ENCODE measurements at places on chromosomes 13 and 19. TPM values are rescaled to one million over a fixed set of nuclear protein-coding genes. Genes with fewer than 3 reads are reported as not detected.

DNA sequence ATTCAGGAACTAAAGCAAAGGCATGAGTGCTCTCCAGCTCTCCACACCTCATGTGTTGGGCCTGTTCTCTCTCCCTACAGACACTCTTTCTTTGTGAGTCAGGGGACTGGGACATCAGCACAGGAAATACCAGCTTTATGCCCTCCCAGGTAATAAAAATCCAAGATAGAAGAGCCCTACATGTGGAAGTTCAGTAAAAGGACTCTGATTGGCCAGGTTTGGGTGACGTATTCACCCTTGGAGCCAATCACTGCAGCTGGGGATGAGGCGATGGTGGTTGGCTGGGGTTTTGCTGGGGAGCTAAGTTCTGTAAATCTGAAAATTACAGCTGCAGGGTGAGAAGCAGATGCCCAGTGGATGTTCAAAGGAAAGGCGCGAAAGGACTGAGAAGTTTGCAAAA is 32.5 kb downstream of the CCDC70 start:
- no peak for DNase-seq

GRCh38 chr19:10852098-10852800 is 4.0 kb downstream of the C19orf38 start:
- peak; percentile 63 for DNase-seq

- peak; percentile 9 for DNase-seq
These were observed 487.8 kb downstream of the KCTD12 start for GRCh38 chr13:76398425-76398824.

GRCh38 chr19:33675501-33676124 is 53.9 kb downstream of the CHST8 start:
- DNase-seq = no peak

DNA sequence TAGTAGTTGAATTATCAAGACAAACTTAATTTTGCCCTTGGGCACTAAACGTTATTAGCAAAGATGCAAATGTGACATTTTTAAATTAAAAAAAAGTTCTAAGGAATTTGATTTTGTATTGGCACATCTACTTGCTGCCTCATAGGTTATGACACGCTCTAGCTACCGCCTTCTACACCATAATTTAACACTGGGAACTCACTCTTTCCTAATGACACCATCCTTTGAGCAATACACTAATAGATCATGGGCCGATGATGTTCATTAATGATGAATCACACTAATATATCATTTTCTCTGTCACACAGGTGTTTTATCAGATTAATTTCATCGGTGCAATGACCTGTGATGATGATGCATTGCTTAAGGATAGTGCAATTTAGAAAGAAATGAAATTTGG is 528.8 kb upstream of the PCDH9 start:
- DNase-seq = no peak

DNA sequence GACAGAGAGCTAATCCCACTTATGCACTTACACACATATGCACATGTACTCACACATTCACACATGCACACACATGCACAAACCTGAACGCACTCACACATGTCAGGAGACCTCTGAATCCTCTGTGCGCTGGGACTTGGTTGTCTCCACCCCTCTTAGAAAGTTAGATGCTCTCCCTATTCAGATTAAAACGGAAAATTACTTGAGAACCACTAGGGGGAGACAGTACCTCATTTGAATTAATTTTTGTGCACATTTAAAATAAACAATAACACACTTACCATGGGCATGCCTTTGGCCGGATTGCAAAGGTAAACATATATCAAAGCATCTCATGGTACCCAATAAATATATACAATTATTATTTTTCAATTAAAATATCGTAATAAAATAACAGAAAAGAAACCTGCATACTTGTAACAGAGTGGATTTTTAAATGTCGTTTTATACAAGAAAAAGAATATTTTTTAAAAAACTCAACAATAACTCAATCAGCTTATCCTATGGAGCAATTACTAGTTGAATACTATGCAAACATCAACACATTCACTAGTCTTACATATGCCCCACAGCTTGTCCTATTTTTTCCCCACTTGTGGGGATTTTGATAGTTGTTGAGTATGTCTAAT is 9.5 kb upstream of the LILRB4 start:
- DNase-seq = peak; percentile 19

- no peak for DNase-seq
These were observed 532.4 kb upstream of the SGCG start for GRCh38 chr13:22648320-22648801.

- DNase-seq = peak; percentile 5
These were observed 17.8 kb upstream of the EMC10 start for GRCh38 chr19:50458396-50459066.

- no peak for DNase-seq
These were observed 320.6 kb downstream of the FOXO1 start for GRCh38 chr13:40345654-40346372.

DNA sequence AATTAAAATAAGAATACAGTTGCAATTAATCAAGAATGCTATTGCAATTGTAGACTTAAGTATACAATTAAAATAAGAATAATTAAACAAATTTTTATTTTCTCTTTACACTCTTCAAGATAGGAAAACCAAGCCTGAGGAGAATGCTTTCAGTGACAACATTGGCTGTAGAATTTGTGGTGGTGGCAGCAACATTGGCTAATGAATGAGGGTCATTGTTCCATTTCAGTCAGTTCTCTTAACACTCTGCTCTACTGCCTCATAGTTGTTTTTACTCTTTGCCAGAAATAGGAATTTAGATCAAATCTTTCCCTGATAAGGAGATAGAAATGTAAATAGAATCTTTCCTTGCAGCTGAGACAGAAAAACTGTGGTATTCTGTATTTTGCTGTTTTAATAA is 391.6 kb downstream of the PCDH20 start:
- DNase-seq = no peak

GRCh38 chr13:20782116-20782708 is 8.5 kb upstream of the EEF1AKMT1 start:
- DNase-seq = no peak

DNA sequence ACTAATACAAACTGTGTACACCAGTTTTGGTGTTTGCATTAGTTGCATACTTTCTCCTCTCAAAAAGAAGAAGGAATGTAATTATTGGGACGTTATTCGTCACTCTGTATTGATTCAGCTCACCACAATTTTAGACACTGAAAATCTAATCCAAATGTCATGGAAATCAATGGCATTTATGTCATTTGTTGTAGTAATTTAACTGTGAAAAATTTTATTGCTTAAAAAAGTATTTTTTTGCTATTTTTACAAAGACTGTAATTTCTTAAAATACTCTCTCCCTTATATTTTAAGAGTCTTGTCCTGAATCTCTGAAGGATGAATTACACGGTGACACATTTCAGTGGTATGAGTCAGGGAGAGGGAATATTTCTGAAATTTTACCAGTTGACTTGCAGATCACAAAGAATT is 2117.6 kb downstream of the PCDH9 start:
- DNase-seq = no peak

- no peak for DNase-seq
These were observed 213.0 kb downstream of the ZIC5 start for GRCh38 chr13:99758460-99759162.

- DNase-seq = no peak
These were observed 9.8 kb downstream of the ATP4B start for GRCh38 chr13:113648216-113648610.

DNA sequence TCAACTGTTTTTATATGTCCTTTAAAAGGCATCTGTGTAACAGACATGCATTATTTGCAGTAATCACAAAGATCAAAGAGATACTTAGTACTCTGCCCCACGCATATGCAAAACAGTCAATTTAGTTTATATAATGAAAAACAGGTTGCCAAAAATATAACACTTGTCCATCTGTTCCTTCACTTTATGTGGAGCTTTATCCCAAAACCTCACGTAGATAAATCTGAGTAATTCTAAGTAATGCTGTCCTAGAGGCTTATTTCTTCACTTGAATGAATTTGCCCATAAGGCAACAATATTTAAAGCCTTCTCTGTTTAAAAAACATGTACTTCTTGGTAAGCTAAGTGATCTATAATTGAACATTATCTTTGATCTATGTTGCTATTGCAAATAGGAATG is 20.3 kb upstream of the SLITRK6 start:
- no peak for DNase-seq

GRCh38 chr13:78997902-78998629 is 339.1 kb upstream of the OBI1 start:
- DNase-seq = no peak

DNA sequence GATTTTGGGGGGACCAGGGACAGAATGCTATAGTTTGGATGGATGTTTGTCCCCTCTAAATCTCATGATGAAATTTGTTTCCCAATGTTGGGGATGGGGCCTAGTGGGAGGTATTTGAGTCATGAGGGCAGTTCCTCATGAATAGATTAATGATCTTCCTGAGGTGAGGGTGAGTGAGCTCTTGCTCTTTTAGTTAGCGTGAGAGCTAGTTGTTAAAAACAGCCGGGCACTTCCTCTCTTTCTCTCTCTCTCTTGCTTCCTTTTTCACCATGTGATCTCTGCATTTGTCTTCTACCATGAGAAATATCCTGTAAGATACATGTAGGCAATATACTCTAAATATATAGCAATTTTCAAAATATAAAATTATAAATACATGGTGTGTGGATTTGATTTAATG is 290.8 kb upstream of the PCDH9 start:
- DNase-seq = no peak

DNA sequence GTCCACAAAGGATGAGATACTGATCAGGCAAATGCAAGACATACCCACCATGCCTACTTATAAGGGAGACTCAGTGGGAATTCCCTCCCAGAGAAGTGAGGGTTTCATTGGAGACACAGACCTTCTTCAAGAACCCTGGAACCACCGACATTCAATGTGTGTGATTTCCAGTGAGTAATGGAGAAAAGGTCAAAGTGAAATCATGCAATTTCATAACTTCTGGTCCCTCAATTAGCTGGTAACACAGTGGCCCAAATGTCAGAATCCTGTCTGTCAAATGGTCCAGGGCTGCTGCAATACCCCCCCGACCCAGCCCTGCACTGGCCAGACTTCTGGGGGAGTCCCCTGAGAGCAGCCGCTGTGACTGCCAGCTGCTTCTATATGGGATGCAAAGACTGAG is 4.7 kb upstream of the METTL21C start:
- DNase-seq = no peak

- DNase-seq = no peak
These were observed 1.4 kb upstream of the FREM2 start for GRCh38 chr13:38685431-38685830.

- no peak for DNase-seq
These were observed 66.5 kb upstream of the ANKRD10 start for GRCh38 chr13:110981379-110981778.

- no peak for DNase-seq
These were observed 34.0 kb downstream of the GARRE1 start for GRCh38 chr19:34288381-34288780.

GRCh38 chr19:17325881-17326594 is 8.6 kb downstream of the ANO8 start:
- peak; percentile 36 for DNase-seq

- DNase-seq = no peak
These were observed 95.1 kb downstream of the C13orf42 start for GRCh38 chr13:51015973-51016372.

DNA sequence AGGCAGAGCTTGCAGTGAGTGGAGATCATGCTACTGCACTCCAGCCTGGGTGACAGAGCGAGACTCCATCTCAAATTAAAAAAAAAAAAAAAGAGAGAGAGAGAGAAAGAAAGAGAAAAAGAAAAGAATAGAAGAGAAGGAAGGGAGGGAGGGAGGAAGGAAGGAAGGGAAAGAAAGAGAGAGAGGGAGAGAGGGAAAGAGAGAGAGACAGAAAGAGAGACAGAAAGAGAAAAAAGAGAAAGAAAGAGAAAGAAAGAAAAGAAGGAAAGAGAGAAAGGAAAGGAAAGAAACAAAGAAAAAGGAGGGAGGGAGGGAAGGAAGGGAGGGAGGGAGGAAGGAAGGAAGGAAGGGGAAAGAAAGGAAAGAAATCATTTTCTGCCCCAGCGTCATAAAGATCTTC is 7.0 kb upstream of the UNC13A start:
- no peak for DNase-seq

DNA sequence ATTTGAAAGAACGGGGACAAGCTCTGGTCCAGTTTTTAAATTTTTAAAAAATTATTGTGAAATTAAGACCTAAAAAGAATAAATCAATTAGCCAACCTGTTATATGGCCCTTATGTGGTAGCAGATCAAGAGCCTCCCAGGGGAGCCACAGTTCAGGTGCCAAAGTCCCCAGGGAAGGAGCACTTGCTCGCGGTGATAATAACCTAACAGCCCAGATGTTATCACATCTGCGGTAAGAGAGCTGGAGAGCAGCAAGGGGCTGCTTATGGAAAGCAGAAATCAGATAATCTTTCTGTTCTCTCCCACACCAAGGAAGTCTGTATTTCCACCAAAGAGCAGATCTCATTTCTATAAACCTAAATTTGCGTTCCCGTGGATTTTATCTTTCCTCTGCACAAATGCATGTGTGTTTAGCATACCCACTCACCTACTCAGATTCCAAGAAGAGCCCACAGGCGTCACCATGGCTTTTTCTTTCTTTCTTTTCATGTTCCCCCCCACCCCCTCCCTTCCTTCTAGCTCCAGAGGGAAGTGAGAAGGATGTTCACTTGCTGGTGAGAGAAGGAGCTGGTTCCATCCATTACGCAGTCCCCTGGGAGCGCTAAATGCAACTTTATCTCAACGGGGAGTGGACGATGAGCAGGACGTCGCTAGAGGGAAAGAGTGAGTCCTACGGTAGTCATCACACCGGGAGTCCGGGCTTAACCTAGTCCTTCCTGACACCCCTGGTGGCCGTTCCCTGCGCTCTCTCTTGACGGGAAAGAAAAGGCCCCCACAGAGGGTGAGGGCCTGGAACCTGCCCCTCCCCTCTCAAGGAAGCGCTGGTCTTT is 1.6 kb upstream of the POU4F1 start:
- no peak for DNase-seq

- DNase-seq = no peak
These were observed 1403.5 kb downstream of the PCDH9 start for GRCh38 chr13:65826657-65827056.

DNA sequence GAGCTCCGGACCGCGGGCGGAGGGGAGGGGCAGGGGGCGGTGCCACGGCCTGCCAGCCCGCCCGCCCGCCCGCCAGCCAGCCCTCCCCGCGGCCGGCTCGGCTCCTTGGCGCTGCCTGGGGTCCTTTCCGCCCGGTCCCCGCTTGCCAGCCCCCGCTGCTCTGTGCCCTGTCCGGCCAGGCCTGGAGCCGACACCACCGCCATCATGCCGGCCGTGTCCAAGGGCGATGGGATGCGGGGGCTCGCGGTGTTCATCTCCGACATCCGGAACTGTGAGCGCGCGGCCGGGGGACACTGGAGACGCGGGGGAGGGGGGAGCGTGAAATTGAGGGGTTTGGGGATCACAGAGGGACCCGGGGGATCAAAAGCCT is at the start of gene AP2A1:
AP2A1 (plus strand) TSS at position 72 of the 370 bp plus-strand sequence; CDS start at position 205, 133 bp downstream.
- DNase-seq = no peak

The TNFRSF19 gene
- total RNA-seq = 214 TPM

The USHBP1 gene
- total RNA-seq = not detected

The UNC13A gene
- total RNA-seq = under 0.01 TPM

The COX6B2 gene
- total RNA-seq = 0.17 TPM

The IGFL1 gene
- total RNA-seq = not detected

The TEX26 gene
- total RNA-seq = 0.26 TPM

The GNG7 gene
- 0.83 TPM for total RNA-seq

The GRK1 gene
- total RNA-seq = not detected

The MCEMP1 gene
- total RNA-seq = not detected

The ZIK1 gene
- total RNA-seq = 7.2 TPM

The LILRB4 gene
- total RNA-seq = not detected

All from fibroblast of lung (primary cell).